ENCODE measurements at places on chromosomes 5 and 9.

DNA sequence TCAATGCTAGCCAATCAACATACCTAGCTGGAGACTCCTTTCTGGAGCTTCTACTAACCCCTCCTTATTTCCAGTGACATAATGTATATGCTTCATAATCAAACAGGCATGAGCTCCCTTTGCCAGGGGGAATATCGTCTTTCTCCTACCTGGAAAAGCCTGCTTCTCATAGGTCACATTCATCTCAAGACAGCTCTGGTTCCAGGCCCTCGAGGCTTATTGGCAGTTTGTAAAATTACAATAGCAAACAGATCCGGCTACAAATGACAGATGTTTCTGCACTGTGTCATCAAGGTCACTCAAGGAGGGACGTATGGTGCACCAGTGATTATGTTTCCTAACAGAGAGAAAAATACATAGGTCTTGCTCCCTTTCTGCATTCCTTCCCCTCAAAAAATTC lies 140.0 kb downstream of the SAXO1 start:
- no peak for DNase-seq

DNA sequence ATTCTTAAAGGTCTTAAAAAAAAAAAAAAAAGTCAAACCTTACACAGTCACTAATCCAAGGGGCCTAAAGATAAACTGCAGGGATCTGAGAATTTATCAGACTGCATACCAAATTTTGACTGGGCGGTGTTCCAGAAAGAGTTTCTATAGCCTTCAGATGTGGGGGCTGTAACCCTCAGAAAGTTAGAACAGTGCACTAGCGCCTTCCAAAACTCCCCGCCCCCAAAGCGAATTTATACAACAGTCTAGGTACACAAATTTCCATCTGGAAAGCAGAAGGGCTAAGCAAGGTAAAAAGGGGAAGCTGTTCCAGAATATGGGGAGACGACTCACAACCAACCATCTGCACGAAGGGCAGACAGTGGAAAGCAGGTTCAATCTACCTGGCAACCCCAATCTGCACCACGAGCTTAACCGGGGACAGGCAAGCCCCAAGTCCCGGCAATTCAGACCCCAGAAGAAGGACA lies 813 bp downstream of the ERMP1 start:
- DNase-seq: no peak

DNA sequence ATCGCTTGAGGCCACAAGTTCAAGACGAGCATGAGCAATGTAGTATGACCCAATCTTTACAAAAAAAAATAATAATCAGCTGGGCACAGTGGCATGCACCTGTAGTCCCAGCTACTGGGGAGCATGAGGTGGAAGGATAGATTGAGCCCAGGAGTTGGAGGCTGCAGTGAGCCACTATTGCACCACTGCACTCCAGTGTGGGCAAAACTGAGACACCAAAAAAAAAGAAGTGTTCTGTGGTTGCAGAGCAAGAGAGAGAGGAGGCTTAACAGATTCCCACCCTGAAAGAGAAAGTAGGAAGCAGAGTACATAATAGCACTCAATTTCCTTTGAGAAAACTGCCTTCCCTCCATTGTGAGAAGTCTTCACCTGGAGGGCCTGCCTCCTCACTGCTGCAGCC lies 52.6 kb downstream of the ALDH7A1 start:
- no peak for DNase-seq

DNA sequence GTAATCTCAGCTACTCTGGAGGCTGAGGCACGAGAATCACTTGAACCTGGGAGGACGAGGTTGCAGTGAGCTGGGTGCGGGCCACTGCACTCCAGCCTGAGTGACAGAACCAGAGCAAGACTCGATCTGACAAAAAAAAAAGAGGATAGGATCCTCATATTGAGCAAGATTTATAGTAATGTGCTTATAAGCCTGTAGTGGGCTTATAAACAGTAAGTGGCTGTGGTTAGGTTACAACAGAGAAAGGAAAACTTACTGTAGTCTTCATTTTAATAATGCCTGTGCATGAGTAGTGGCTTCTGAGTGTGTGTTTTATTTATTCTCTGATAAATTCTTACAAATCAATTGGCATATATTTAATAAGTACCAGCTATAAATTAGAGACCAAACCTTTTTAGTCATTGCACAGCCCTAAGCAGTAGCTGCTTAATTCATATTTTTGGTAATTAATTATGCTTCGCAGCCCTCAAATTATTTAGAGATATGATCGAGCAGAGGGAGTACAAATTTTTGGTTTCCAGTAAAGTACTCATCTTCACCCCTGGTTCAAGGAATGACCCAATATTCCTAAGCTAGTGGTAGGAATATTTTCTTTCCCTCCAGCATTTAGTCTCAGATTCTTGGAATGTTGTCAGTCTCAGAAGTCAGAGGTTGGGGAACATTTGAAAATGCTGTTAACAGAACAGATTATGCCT lies 73.8 kb upstream of the KLF9 start:
- no peak for DNase-seq

DNA sequence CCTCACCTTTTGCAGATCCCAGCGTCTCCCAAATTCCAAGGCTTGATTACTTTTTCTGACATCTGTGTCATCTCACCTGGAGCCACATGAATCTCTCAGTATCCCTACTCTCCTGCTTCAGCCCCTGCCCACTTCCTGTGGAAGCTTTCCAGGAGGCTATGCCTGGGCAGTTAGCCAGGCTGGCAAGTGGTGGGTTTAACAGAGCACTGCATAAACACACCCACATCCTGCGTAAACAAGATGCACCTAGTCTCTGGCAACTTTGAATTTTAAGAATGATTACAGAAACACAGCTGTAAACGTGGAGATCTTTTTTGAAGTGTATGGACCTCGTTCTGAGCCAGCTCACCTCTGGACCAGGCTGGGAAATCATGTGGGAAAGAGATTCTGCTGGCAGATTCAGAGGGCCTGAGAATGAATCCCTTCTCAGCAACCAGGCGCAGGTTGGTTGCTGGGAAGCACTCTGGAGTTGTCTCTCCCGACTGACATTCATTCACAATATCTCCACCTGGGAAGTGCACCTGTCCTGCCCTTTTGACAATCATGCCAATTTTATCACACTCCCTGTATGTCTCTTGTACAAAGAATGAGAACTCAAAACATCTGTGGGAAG lies 55.7 kb upstream of the FANCC start:
- DNase-seq: peak; percentile 36

- DNase-seq: peak; percentile 4
Observed at GRCh38 chr9:37030611-37030939, 3.5 kb downstream of the PAX5 start.

DNA sequence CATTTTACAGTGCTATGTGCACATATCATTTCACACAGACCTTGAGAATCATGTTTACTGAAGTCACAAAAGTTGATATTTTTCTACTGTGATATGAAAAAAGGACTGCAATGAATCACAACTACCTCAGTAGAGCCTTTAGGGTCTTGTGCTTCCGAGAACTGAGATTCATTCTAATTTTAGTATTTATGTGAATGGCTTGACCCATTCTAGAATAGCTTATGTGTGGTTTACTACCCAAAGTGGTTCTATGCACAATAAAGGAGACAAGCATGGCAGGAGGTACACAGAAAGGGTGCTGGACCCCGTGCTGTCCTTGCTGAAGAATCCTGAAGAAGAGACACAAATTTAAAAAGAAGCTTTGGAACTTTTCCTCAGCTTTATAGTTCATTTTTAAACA lies 28.2 kb downstream of the MEF2C start:
- DNase-seq: no peak

DNA sequence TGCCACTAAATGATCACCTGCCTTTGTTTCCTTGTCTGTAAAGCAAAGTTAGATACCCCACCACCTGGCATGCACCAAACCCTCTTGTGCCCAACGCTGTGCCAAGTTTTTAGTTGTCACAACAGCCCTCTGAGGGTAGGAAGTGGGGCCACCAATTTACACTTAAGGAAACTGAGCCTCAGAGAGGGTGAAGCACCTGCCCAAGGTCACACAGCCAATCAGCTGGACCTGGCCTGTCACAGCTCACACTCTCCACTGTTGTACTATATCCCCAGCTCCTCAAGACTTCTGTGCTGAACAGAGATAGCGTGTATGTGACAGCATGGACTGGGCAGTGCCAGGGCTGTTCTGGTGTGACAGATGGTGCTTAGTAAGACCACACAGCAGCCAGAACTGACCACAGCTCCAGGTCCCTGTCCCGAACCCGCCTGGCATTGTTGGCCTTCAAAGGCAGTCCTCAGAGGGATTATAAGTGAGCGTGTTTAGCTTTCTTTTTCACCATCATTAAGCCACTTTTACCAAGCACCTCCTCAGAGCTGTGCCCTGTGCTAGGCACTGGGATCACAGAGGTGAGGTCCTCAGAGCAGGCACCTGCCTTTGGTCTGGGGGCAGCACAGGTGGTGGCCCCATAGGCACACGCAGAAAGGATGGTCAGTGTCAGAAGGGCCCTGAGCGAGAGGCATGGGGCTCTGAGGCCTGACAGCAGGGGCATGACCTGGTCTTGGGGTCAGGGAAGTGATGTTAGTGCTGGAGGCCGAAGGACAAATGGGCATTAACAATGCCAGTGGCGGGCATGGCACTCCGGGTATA lies 71.1 kb downstream of the COL27A1 start:
- no peak for DNase-seq

DNA sequence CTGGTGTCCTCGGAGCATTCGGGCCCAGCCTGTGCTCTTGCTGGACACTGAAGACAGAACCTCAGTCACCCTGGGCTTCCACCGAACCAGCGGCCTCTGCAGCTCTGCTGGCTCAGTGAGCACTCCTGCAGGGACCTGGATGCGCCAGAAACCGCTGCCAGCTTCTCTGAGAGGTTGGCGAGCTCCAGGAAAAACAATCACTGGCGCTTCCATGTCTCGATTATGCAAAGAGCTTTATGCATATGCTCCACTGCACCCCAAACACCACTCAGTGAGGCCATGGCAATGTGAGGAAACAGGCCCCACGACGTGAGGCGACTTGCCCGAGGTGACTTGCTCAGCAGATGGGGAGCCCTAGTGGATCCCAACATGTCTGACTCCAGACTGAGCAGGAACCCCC lies 11.0 kb downstream of the PRDM12 start:
- DNase-seq: no peak

DNA sequence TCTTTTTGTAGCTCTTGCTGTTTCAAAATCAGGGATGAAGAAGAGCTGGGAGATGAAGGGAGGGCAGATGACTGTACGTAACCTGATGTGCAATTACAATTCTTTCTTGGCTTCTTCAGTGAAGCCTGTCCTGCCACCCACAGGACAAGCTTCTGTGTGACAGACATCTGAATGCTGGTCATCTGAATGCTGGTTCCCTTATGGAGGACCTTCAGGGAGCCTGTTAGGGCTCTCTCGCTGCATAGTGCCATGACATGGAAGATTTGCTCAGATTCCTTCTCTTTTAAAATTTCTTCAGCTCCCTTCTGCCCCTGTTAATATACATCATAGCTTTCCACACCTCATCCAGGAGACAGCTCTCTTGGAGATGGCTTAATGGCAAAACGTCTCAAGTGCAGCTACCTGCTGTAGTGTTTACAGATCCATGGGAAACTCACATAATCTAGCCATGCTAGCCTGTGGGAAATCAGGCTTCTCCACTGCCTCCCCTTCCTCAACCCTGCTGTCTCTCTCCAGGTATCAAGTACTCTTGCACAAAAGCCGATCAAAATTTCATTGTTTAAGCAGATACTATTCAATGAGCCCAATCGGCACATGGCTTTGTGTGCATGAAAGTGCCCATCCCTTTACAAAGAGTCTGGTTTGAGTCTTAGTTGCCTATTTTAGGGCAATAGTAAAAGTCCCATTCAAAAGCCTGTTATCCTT lies 134.6 kb downstream of the RAB3C start:
- no peak for DNase-seq

DNA sequence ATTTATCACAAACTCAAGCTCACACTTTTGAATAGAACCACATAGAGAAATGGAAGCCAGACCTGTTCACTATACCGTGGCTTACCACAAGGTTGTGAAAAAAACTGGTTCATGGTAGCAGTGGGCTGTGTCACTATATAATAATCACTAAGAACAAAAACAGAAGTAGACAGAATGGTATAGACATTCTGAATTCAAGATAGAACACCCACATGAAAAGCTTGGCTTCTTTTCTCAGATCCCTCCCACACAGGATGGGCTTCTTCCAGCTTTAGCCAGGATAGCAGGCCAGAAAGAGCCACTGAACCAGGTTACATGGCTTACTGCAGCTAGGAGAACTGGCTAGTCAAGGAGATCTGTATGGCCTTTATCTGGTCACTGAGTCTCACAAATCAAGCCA lies 6.1 kb upstream of the NRG2 start:
- no peak for DNase-seq

- DNase-seq: no peak
Observed at GRCh38 chr9:71506821-71507220, 261.5 kb downstream of the CEMIP2 start.

- no peak for DNase-seq
Observed at GRCh38 chr5:67152400-67152799, 44.2 kb downstream of the CD180 start.

- DNase-seq: no peak
Observed at GRCh38 chr5:160463740-160464465, 42.2 kb downstream of the PTTG1 start.

- no peak for DNase-seq
Observed at GRCh38 chr9:125732562-125732961, 14.6 kb upstream of the PBX3 start.

DNA sequence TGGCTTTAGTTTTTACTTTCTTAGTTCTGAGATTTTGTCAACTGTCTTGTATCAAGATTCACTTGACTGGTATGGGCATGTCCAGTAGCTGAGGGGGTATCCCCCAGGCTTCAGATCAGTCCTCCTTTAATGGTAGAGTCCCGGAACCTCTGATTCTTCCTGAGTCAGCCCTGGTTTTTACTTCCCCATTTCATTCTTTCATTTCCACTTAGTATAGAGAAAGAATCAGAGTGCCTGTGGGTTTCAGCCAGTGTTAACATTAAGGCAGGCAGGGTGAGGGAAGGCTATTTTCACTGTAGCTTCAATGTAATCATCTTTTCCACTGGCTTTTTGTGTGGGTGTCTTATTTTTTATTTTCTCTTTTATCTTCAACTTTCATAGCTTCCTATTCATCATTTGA lies 8.3 kb upstream of the COMMD10 start:
- no peak for DNase-seq

DNA sequence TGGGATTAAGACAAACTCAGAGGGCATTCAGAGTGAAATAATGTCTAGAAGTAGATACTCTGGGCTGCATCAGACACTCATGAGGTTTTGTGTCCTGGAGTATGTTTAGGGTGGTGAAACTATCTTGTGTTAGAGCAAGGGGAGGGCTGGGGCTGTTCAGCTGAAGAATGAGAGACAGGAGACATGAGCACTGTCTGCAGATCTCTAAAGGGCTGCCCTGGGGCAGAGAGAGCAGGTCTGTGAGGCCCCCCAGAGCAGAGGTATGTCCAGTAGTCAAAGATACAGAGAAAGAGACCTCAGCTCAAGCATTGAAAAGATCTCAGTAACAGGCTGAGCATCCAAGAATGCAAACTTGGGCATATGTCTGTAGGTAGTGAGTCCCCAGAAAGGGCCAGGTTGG lies 45.9 kb upstream of the SHB start:
- DNase-seq: no peak

GRCh38 chr5:142437563-142437962 lies 112.7 kb upstream of the SPRY4 start:
- no peak for DNase-seq

DNA sequence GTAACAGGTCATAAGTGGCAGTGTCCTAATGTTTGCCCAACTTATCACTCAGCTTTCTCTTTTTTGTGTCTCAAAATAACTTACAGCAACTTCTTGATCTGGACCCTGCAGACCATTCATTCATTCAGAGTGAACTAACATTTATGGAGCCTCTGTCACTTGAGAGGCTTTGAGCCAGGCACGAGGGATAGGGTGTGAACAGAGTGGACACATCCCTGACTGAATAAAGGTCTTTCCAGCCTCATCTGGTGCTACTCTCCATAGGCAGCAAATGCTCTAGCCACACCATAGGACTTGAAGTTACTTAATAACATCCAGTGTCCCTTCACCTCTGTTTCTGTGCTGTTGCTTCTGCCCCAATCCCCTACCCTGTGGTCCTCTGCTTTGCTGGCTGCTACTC lies 212.1 kb upstream of the FBN2 start:
- DNase-seq: no peak
